Activated CD8-positive, alpha-beta T cell treated with anti-CD3 and anti-CD28 coated beads for 36 hours (primary cell): ENCODE measurements at places on chromosomes 6 and 20.

GRCh38 chr20:19784511-19785172 is 26.6 kb downstream of the RIN2 start:
- no peaks in the 10 kb centered on the region for H3K36me3 ChIP-seq
- H3K4me3 ChIP-seq = no peak overlapping the region
- H3K27me3 ChIP-seq = peaks cover 10% of the 10 kb centered on the region
- peaks cover 2% of the 10 kb centered on the region for H3K4me1 ChIP-seq
- H3K27ac ChIP-seq = no peak overlapping the region

GRCh38 chr20:58824843-58825242 is 25.9 kb downstream of the GNAS-AS1 start:
- no peak overlapping the region for H3K4me3 ChIP-seq
- DNase-seq = no peak
- peaks cover 9% of the 10 kb centered on the region for H3K27me3 ChIP-seq
- H3K36me3 ChIP-seq = peaks cover 17% of the 10 kb centered on the region
- H3K4me1 ChIP-seq = no peaks in the 10 kb centered on the region

DNA sequence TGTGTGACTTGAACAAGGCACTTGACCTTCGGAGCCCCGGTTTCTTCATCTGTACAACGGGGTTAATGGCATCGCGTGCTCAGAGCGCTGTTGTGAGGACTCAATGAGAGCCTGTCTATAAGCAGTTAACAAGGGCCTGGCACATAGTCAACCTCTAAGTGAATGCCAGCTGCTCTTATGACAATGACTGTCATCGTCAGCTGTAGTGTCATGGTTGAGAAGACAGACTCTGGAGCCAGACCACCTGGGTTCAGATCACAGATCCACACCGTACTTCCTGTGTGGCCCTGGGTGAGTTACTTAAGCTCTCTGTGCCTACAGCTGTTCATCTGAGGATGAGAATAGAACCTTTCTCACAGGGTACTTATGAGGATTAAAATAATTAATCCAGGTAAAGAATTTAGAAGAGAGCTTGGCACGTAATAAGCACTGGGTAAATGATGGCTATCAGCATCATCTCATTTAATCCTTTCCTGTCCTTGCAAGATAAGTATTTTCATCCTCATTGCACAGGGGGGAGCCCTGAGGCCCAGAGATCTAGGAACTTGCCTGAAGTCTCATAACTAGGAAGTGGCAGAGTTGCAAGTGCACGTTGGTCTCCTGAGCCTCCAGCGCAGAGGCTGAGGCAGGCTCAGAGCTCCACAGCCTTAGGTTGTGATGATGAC is 105.3 kb downstream of the EYA2 start:
- no peaks in the 10 kb centered on the region for H3K4me1 ChIP-seq
- H3K36me3 ChIP-seq = no peaks in the 10 kb centered on the region
- no peak overlapping the region for H3K4me3 ChIP-seq
- H3K27ac ChIP-seq = no peak overlapping the region

DNA sequence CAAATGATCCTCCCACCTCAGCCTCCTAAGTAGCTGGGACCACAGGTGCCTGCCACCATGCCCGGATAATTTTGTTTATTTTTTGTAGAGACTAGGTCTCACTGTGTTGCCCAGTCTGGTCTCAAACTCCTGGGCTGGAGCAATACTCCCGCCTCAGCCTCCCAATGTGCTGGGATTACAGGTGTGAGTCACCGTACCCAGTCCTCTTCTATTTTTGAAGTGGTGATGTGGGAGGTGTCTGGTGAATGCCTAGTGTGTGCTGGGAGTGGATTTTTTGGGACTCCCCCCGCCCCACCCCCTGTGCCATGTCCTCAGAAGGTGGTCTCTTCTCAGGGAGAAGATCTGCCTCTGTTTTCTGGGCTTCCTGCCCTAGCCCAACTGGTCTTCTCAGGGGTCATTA is 47.9 kb upstream of the CLDN20 start:
- DNase-seq = no peak
- H3K27ac ChIP-seq = no peak overlapping the region
- no peaks in the 10 kb centered on the region for H3K36me3 ChIP-seq
- no peak overlapping the region for H3K4me3 ChIP-seq
- peaks cover 10% of the 10 kb centered on the region for H3K27me3 ChIP-seq

- H3K4me1 ChIP-seq = peaks cover 11% of the 10 kb centered on the region
- DNase-seq = no peak
- H3K27ac ChIP-seq = no peak overlapping the region
- H3K36me3 ChIP-seq = no peaks in the 10 kb centered on the region
- no peak overlapping the region for H3K4me3 ChIP-seq
Measured at GRCh38 chr6:41624621-41625380, 13.5 kb upstream of the MDFI start.

- no peak overlapping the region for H3K4me3 ChIP-seq
- no peak overlapping the region for H3K27ac ChIP-seq
- H3K4me1 ChIP-seq = peaks cover 29% of the 10 kb centered on the region
- no peaks in the 10 kb centered on the region for H3K36me3 ChIP-seq
- DNase-seq = no peak
Measured at GRCh38 chr20:36490191-36490590, 51.1 kb upstream of the MYL9 start.

GRCh38 chr6:141398949-141399348 is 733.8 kb upstream of the GJE1 start:
- no peaks in the 10 kb centered on the region for H3K36me3 ChIP-seq
- H3K27me3 ChIP-seq = no peaks in the 10 kb centered on the region
- H3K4me3 ChIP-seq = no peak overlapping the region
- no peak overlapping the region for H3K27ac ChIP-seq
- H3K4me1 ChIP-seq = peaks cover 6% of the 10 kb centered on the region
